Stimulated activated CD4-positive, alpha-beta T cell treated with anti-CD3 and anti-CD28 coated beads, Interleukin-4, amount 100 ng/mL, for 4 hours (primary cell): ENCODE measurements at places on chromosomes 4 and X.

GRCh38 chr4:130172156-130172555, 1076.2 kb downstream of the C4orf33 start:
- DNase-seq = no peak

DNA sequence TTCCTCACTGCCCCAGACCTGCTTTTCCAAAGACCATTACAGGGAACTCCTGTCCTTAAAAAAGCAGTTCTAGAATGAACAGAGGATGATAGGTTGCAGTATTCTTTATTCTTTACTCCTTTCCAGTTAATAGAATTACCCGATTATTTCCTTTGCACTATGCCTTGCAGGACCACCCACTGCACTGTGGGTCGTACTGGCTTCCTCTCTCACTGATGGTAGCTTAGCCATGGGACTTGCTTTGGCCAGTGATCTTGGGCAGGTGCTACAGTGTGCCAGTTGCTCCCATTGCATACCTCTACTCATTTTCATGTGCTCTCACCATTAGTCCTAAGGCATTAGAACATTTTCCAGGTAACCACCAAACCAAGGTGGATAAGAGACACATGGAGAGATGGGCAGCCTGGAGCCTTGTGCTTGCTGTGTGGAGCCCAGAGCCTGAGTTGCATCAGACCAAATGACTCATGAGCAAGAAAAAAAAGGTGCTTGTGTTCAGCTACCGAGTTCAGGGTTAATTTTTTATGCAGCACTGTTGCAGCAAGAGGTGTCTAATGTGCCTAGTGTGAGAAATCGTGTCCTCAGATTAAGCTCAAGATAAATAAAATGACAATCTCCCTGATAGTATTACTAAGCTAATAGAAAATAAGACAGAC, 7.6 kb upstream of the UNC5C start:
- DNase-seq = no peak

- DNase-seq = no peak
Observed at GRCh38 chr4:41473176-41473575, 64.8 kb upstream of the LIMCH1 start.

GRCh38 chr4:70994387-70995099, 1.1 kb downstream of the DCK start:
- no peak for DNase-seq

DNA sequence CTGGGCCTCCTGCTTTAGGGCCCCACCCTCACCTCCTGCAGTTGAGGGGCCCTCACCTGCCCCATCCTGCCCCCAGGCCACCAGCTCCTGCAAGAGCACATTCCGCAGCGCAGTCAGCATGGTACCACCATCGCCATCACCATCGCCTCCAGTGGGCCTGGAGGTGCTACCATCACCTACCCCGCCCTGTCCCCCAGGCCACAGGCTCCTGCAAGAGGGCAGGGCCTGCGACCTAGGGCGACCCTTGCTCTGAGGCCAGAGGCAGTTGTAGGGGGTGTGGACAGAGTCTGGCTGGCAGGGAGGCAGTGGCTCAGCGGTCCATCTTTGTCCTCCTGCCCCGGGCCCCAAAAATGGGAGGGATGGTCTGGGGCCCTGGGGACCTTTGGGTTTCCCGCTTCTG, 3.9 kb upstream of the HAUS7 start:
- DNase-seq = no peak

DNA sequence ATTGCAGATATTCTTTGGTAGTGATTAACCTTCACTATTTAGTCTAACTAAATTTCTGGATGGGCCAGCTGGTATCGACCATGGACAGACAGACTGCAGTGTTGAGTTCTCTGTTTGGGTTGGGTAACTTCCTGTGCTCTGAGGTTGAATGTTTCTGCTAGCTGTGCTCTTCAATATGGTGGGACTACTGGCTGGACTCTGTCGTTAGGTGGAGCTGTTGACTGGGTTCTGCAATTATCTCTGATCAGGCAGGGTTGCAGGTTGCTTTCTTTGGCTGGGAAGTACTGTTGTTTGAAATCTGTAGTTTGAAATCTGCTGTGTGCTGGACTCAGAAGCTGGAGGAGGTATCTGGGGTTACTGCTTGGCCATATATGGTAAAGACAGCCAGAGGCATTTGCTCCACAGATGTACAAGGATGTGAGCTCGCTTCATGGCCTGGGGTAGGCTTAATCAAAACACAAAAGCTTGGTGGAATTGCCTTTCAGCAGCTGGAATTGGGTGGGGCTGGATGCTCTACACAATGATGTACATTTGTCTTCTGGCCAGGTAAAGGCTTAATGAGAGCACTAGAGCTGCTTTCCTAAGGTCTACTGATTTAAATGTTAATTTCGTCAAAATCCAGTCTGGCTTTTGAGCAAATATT, 1472.0 kb downstream of the FAM133A start:
- no peak for DNase-seq

- peak; percentile 52 for DNase-seq
Observed at GRCh38 chrX:129961180-129962083, 21.0 kb upstream of the BCORL1 start.
